Stimulated activated CD4-positive, alpha-beta T cell treated with anti-CD3 and anti-CD28 coated beads, Interleukin-4, amount 100 ng/mL, for 24 hours (primary cell): ENCODE measurements at places on chromosomes 13 and 19.

- no peak for DNase-seq
Observed at GRCh38 chr13:36323408-36323807, 22.8 kb downstream of the SPART start.

- DNase-seq: no peak
Observed at GRCh38 chr19:54470991-54471782, 1.9 kb downstream of the CDC42EP5 start.

- no peak for DNase-seq
Observed at GRCh38 chr13:103965506-103966243, 899.5 kb upstream of the SLC10A2 start.

DNA sequence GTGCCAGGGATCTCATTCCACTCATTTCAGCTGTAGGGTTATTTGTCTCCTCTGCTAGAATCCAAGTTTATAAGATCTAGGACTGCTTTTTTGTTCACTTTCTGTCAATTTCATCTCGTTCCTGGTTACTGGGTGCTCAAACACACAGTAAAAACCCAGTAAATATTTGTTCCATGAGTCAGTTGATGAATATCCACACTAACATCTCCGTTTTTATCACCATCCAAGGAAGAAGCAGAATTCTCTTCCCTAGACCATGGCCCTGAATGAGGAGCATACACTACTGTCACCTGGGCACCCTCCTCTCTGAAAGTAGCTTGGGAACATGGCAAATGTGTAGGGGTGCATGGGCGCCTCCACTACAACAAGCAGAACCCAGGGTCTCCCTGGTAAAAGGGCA, 390.8 kb downstream of the FOXO1 start:
- no peak for DNase-seq

DNA sequence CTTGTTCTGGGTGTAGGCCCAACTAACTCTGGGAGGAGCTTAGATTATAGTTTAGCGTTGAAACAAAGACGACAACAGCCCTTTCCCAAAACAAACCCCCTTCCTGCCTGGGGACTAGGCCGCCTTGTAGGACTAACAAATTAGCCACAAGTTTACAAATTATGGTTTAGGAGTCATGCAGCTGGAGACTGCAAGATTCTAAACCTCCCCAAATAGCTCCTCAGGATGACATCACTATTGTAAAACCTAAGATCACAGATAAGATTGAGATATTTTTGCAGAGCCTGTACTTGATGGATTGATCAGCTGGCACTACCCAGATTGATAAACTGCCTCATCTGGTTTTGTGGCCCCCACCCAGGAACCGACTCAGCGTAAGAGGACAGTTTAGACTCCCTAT, 2.3 kb upstream of the SLC25A15 start:
- DNase-seq: no peak

DNA sequence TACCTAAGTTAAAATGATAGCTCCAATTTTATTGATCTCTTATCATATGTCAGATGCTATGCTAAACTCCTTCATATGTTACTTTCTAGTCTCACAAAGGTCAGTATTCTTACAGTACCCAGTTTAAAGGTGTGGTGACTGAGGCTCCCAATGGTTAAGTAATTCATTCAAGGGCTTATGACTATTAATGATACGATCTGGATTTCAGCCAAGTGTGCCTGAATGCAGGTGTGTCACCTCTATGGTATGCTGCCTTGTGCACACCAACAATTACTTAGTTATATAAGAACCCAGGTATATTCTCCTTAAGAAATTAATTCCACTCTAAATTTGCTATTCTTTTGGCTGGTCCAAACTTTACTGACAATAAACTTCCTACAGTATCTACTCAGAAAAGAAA, 84.6 kb upstream of the TRPC4 start:
- DNase-seq: no peak

GRCh38 chr19:3459965-3460582, 20.3 kb downstream of the SMIM24 start:
- no peak for DNase-seq

DNA sequence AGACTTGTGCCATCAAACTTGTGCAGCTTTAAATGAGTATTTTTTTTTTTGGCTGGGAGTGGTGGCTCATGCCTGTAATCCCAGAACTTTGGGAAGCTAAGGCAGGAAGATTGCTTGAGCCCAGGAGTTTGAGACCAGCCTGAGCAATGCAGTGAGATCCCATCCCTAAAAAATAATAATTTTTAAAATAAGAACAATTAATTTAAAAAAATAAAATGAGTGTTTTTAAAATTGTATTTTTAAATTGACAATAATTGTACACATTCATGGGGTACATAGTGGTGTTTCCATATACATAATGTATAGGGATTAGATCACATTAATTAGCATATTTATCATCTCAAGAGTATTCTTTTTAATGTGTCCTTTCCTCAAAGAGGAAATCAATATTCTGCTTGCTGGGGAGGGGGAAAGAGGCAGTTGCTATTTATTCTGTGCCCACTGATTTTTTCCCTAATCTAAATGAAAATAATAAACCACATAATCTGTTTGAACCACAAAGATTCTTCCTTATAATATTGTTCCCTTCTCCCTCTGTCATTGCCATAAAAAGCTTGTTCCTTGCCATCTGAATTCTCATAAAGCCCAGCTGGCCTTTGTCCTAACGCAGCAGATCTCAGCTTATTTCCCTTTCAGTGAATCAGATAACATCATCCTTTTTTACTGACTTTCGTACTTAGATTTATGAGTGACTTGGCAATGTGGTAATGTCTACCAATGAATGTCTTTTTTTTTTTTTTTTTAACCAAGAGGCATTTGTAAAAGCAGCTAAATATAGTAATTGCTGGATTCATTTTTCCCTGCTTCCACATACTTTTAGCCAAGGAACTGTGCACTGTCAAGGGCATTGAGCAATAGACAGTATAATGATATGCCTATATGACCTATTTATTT, 81.8 kb upstream of the RUBCNL start:
- DNase-seq: no peak

- no peak for DNase-seq
Observed at GRCh38 chr19:40147693-40148347, 43.4 kb upstream of the MAP3K10 start.

GRCh38 chr19:56142897-56143434, 1.9 kb downstream of the ZNF444 start:
- DNase-seq: no peak

- DNase-seq: no peak
Observed at GRCh38 chr13:90564096-90564495, 783.4 kb upstream of the MIR17HG start.

DNA sequence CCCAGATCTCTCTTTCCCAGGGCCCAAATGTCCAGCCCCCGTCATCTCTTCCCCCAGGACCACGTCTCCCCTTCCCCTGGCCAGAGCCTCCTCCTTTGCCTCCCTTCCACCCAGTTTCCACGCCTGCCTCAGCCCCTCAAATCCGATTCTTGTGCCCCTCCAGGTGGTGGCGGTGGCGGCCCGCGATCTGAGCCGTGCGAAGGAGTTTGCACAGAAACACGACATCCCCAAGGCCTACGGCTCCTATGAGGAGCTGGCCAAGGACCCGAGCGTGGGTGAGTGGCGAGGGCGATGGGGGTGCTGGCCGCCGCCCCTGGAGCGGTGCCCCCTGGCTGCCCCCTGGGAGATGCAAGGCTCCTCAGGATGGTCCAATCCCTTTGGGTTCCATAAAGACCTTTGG, 1.3 kb downstream of the DHDH start:
- no peak for DNase-seq

GRCh38 chr19:4759388-4760284, 31.9 kb upstream of the FEM1A start:
- DNase-seq: peak; percentile 62

GRCh38 chr19:40348961-40349507, 539 bp downstream of the PLD3 start:
- peak; percentile 16 for DNase-seq

DNA sequence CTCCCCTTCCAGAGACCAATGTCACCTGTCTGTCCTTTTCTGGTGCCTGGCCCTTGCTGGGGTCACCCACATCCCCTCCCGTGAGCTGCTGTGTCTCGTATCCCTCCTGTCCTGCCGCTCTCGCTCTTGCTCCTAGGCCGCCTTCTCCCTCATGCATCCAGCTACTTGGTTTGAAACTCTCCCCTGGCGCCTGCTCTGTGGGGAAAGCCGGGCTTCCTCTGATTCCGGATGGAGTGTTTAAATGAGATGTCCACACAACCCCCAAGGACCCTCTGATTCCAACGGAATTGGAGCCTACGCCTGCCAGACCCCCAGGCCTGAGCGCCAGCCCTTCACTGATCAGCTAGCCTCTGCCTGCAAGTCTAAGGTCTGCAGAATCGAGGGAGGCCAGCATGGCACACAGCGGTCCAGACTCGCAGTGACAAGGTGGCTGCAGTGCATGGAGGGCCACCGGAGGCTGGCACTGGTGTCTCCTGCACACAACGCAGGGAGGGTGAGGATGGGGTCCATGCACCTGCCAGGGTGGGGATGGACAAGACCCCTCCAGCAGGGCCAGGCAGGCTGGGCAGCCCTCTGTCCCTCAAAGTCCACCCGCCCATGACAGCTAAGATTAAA, 47.2 kb downstream of the RFX2 start:
- no peak for DNase-seq

DNA sequence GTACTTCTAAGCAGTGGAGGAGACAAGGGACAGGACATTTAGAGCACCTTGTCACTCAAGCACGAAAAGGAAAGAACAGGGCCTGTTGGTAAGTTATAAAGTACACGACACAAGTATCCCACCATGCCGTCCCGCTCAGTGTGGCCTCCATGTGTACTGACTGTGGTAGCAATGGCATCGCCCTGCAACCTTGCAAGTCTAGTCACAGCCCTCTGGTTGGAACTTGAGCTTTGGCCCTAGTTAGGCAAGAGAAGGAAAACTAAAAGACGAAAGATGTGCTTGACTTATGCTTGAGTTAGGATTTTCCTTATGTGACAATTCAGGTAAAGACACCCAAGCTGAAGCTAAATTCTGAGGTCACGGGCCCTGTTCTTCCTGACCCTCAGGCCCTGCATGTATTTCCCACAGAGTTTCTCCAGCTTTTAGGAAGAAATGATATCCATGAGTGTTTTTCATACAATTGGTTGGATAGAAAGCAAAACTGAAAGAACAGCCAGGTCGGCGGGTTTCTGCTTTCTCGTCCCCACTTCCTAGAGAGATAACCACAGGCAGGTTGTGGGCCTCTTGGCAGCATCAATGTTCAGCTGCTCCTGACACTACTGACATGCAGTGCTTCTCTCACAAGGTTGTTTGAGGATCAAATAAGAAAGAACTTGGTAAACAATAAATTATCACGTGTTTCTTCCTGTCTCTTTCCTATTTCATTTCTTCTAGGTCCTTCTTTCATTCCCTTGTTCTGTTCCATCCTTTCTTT, 216.2 kb downstream of the IRS2 start:
- peak; percentile 19 for DNase-seq
